ENCODE measurements at places on chromosomes 2 and 18.

- no peak for DNase-seq
Observed at GRCh38 chr2:104871972-104872865, 18.3 kb downstream of the POU3F3 start.

- no peak for DNase-seq
Observed at GRCh38 chr18:51211552-51211951, 14.1 kb upstream of the MEX3C start.

- DNase-seq, result no peak
Observed at GRCh38 chr2:31032475-31032874, 105.8 kb downstream of the GALNT14 start.

- DNase-seq, result no peak
Observed at GRCh38 chr2:90077948-90078347, 1386.5 kb downstream of the RPIA start.

- no peak for DNase-seq
Observed at GRCh38 chr2:45968946-45969584, 317.6 kb downstream of the PRKCE start.

DNA sequence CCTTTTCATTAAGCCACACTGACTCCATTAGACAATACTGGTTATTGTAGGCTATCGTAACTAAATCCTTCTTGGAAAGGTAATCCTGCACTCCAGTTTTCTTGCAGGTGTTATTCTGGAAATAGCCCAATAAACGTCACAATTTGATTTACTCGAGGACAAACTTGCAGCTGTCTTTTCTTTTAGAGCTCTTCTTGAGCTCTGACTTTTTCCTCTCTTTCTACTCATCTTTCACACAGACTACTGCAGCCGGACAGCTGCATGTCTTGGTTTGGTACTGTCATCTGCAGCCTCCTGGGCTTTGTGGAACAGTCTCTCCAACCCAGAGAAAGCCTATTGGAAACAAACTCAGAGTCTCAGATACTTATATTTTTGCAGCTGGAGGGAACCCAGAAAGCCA, 23.0 kb upstream of the MSGN1 start:
- DNase-seq, result no peak

- DNase-seq, result peak; percentile 11
Observed at GRCh38 chr2:234335661-234336228, 161.1 kb downstream of the ARL4C start.

- no peak for DNase-seq
Observed at GRCh38 chr18:50696436-50696835, 123.4 kb downstream of the MRO start.

DNA sequence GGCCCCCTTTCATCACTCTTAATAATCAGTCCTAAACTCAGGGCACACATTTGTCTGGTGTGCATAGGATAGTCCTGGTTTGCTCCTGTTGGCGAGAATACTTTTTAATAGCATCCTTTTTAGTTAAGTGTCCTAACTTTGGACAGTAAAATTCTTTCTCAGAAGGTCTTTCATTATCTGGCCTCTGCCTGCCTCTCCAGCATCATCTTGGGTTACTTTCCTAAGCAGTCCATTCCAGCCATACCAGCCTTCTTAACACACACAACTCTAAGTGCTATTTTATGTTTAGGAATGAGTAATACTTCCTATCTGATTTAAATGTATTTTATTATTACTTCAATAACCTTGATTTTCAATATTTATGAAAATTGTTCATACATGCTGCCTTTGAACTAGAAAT, 151.0 kb downstream of the ACOXL start:
- no peak for DNase-seq

All from stimulated activated CD4-positive, alpha-beta T cell treated with anti-CD3 and anti-CD28 coated beads, TNF-alpha, amount 100 ng/mL, for 4 hours (primary cell).